ENCODE measurements at places on chromosomes 6 and 20.

- no peak for DNase-seq
Observed at GRCh38 chr6:119284861-119285521, 64.6 kb downstream of the MAN1A1 start.

GRCh38 chr6:70369332-70369950 is 43.9 kb upstream of the FAM135A start:
- peak; percentile 37 for DNase-seq

- DNase-seq, result no peak
Observed at GRCh38 chr20:13265941-13266340, 44.9 kb downstream of the ISM1 start.

- no peak for DNase-seq
Observed at GRCh38 chr6:127516662-127517273, 2.4 kb downstream of the MTCL3 start.

GRCh38 chr6:158040051-158040803 is 58.6 kb downstream of the SYNJ2 start:
- peak; percentile 99 for DNase-seq

DNA sequence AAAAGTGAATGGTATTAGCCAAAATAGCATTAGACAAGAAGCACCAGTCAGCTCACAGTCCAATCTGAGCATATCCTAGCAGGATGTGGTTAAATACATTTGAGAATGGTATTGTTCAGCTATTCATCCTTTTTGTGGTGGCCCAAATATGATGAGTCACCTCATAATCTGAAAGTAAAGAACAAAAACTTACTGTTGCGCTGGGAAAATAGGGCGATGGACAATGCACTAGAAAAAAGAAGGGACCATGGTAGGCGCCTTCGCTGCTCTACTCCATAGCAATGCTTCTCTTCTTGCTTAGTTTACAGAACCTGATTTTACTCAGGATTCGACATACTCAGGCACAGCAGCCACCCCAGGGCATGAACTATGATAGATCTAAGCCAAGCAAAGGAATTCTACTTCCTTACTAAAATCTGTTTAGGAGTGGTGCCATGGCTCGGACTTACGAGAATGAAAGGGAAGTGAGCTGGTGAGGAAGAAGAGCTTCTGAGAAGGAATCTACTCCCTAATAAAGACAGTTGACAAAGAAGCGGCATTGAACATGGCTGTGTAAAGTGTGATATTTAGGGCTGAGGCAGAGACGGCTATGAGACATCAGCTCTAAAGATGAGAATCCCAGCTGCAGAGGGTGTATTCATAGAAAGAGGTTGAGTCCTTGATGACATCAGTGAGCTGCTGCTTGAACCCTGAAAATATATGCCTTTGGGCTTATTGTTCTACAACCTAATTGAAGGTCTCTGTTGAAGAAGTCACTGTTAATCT is 16.6 kb upstream of the FBXO9 start:
- no peak for DNase-seq

- peak; percentile 22 for DNase-seq
Observed at GRCh38 chr6:25889877-25890853, 16.1 kb upstream of the SLC17A3 start.

- no peak for DNase-seq
Observed at GRCh38 chr6:3333263-3333662, 74.5 kb downstream of the PSMG4 start.

DNA sequence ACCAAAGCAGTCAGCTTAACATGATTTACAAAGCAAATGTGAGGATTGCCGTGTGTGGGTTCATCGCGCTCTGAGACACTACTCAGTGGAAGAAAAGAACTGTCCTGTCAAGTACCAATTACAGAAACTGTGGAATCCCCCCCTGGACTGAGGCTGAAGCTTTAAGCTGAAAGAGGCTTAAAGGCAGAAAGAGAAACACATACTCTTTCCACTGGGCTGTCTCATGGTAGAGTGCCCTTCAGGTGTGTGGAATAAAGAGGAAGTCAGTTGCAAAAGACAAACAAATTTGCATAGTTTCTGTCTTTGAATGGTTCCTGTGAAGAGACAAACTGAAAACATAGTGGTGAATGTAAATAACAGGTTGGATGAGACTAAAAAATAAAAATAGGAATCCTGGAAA is 560.4 kb upstream of the SYNCRIP start:
- DNase-seq, result no peak

DNA sequence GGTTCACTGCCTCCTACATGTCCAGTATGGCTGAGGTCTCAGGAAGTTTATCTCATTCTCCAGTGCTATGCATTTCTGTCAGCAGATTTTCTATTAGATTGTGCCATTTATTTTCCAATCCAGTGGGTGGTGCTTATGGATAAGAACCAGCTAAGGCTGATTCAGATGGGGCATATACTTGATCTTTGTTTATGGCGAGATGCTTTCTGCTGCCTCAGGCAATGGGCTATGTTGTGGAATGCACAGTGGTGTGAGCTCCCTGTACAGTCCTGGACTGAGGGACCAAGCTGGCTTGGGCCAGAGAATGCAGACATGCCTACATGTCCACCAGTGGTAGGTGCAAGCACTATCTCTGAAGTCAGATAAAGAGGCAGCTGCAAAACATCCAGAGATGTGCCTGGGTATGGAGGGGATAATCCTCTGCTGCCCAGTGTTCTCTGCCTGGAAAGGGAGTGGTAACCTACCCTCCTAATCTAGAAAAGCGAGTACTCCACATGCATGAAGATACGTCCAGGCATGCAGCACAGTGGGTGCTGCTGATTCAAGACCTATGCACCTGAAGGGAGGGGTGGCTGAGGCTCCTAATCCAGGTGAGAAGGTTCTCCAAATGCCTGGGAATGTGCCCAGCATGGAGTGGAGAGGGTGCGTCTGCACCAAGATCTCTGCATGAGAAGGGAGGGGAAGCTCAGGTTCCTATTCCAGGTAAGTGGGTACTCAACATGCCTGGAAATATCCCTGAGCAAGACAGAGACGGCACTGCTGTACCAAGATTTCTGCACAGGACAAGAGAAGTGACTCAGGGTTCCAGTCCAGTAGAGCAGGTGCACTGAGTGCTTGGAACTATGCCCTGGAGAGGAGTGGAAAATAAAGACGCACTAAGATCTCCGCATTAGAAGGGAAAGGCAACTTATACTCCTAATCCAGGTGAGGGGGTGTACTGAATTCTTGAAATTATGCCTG is 9.4 kb downstream of the CST4 start:
- DNase-seq, result no peak

DNA sequence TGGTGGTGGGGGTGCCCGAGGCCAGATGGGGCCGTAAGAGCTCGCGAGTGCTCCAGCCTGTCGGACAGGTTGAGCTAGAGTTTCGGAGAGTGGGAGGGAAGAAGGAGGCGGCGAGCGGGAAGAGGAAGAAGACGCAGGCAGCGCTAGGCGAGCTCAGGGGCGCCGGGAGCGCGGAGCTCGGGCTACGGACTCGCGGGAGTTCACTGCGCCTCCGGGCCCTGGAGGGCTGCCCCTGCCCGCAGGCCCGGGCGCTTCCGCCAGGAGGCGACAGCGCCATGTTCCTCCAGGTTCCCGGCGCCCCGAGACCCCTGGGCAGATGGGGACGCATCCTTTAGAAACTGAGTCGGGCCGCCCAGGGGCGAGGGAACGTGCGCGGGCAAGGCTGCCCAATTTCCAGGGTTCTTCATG is 984 bp downstream of the TFAP2C start:
- no peak for DNase-seq

DNA sequence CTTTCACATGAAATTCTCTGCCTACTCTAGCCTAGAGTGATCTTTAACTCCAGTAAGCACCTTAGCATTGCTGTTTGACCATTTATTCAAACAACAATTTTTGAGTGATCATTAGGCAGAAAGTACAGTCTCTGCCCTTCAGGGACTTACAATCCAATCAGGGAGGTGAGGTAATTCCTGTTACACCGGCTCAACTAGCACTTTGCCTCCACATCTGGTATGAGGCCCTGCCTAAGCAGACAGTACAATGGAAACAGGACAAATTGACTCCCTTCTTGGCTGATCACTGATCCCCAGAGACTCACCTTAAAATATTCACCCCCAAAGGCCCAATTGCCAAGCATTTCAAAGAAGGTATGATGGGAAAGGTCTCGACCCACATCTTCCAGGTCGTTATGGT is 1.4 kb downstream of the AARS2 start:
- DNase-seq, result no peak

DNA sequence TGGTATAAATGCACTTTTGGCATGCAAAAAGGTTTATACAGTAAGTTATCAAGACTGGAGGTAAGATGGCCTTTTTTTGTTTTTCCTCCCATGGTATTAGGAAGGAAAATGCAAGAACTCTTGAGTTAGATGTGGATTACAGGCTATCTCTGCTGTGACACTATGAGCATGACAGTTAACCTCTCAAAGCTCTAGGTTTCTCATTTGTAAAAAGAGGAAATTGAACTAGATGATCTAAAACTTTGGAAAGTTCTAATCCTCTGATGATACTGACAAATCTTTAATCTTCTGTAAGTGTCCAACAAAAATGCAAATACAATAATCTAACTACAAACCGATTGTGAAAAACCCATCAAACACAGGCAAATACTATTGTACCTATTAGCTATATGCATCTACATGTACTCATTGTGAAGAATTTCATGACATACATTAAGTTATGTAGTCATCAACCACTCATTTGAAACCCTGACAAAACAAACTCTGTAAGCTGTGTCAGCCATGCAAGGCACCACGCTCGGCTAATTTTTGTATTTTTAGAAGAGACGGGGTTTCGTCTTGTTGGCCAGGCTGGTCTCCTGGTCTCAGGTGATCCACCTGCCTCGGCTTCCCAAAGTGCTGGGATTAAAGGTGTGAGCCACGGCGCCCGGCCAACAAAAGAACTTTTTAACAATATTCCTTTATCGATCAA is 4.2 kb downstream of the CDK19 start:
- no peak for DNase-seq

DNA sequence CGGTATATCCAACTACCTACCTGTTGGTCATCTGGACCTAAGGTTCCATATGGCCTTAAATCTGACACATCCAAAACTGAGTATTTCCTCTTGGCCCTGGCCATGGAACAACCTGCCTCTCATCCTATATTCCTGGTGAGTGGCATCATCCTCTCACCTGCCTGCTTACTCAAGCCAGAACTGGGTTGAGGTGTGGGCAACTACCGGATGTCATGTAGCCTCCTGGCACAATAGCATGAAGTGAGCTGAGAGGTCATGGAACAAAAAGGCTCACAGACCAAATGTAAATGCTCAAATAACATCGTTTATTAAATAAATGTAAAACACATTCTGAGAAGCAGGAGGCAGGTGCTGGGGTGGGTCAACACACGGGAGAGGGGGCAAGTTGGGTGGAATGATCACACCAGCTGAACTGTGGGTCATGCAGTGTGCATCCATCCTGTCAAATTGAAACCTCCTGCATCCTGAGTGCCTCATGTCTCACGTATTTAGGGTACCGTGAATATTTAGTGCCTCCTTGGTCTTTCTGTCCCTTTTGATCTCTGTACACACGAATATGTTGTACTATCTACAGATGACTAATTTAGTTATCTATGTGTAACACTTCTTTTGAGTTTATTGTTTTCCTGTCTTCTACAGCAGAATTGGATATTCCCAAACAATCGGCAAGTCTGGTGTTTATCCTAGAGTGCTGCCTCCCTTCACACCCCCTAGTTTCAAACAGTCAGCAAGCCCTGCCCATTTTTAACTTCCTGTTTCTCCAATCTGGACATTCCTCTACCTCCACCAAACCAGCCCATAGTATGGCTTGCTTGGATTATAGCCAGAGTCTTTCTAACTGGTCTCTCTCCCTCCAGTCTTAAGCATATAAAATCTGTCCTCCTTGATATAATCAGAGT is 7.9 kb upstream of the POU5F1 start:
- DNase-seq, result no peak

- DNase-seq, result no peak
Observed at GRCh38 chr20:24977797-24978196, 14.8 kb downstream of the APMAP start.

DNA sequence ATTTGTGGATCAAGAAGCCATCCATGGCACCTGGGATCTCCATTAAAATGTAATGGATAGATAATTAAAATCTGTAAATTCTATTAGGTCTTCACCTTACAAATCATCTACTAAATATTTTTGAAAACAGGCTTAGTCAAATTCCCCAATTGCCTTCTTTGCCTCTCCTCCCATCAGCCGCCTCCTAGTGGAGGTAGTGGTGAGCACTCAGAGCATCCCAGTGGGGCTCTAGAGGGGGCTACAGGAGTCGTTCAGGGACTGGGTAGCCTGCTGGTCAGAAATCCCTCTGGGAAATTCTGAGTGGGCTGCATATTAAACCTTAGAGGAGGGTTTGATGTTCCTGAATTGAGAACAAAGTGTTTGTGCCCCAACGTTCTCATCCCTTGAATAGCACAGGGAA is 20.8 kb upstream of the PAX1 start:
- no peak for DNase-seq

- no peak for DNase-seq
Observed at GRCh38 chr6:3444276-3445088, 12.4 kb downstream of the SLC22A23 start.

DNA sequence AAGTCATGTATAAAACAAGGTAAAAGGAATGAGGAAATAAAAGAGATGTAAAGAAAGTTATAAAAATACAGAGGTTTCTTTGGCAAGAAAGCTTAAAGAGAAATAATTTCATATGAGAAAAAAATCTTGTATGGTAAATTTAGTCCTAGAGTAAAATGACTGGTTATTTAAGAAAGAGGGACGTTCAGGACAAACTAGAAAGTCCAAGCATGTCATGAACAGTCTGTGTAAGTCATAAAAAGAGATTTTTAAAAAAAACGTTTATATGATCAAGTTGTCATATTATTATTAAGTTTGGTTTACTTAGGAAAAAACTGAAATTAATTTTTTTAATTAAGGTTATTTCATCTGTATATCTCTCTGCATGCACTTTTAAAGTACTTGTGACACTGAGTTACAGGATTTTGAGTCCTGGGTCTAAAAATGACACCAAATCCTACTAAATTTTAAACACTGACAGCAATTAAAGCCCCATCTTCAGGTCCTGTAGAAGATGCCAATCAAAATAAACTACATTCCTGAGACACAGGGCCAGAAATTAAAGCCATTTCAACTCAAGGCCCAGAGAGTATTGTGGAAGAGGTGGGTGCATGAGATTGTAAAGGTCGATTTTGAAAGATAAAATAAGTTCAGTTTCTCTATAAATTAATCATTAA is 62.4 kb downstream of the AGPAT4 start:
- no peak for DNase-seq

GRCh38 chr20:57743450-57744095 is 33.8 kb upstream of the PMEPA1 start:
- DNase-seq, result no peak

GRCh38 chr20:21936261-21936660 is 230.8 kb downstream of the PAX1 start:
- DNase-seq, result no peak
